NCI-H510A treated with DMSO at 0.1 percent for 48 hours (cell line): ENCODE measurements at places on chromosomes 5 and 9.

DNA sequence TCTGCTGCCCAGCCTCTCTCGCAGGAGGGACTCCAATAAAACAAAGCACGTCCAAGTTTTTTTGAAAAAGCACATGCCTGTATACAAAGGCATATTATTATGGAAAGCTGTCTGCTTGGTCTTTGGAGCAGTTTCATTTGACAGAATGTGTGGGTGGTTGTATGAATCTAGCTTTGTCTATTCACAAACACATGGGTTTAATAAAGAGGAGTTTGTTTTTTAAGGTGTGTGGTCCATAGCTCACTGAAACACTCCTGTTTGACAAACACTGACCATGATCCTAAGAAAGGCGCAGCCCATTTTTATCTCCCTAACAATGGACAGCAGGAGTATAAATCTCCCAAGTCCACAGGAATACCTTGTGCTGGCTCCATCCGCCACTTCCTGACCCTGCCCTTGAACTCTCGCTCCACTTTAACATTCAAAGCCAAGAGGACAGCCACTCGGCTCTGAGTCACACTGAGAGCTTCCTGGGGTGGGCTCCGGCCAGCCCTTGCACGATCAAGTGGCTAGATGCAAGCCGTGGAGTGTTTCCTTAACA, 371.9 kb downstream of the EBF1 start:
- no peak for DNase-seq

- DNase-seq = peak; percentile 6
These were observed 555.5 kb downstream of the CDH9 start for GRCh38 chr5:26482810-26483375.

- DNase-seq = no peak
These were observed 195.7 kb downstream of the CDK5RAP2 start for GRCh38 chr9:120383999-120384924.

DNA sequence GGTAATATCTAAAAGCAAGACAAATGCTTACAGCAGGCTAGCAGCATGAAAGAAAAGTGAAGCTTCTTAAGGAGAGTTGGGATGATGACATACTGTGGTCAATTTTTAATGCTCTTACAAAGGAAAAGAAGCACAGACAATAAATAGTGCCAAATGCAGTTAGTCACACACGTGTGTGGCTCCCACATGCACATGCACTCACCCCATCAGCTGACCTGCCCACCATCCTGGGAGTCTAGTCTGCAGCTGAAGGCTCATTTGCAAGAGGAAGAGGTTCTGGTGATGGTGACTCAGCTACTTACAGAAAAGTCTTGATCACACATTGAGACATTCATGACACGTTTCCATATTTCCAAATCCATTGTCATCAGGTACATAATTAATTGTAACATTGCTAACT, 129.3 kb downstream of the MRPL36 start:
- DNase-seq = no peak
